Tibial nerve (tissue), 4 donors: ENCODE measurements at places on chromosomes 11 and 22. TPM values are rescaled to one million over a fixed set of nuclear protein-coding genes. Genes with fewer than 3 reads are reported as not detected.

IFITM1 gene
- 431 TPM for total RNA-seq

PITPNB gene
- 53.7 TPM for total RNA-seq

DGCR8 gene
- total RNA-seq = 28.4 TPM

ASRGL1 gene
- 16.7 TPM for total RNA-seq

MRGPRE gene
- not detected for total RNA-seq

OR8G1 gene
- total RNA-seq = not detected

CADM1 gene
- total RNA-seq = 35.4 TPM

KCTD14 gene
- 3.5 TPM for total RNA-seq

B4GALNT4 gene
- 9.8 TPM for total RNA-seq

NPAS4 gene
- not detected for total RNA-seq

FAM83F gene
- total RNA-seq = 8.2 TPM

CCDC15 gene
- total RNA-seq = 3.1 TPM

- no peak overlapping the region for H3K4me3 ChIP-seq
- H3K27ac ChIP-seq = no peak overlapping the region
- H3K36me3 ChIP-seq = no peaks in the 10 kb centered on the region
- no peaks in the 10 kb centered on the region for H3K27me3 ChIP-seq
- DNase-seq = no peak
Measured at GRCh38 chr11:59012398-59013265, 73.3 kb downstream of the GLYATL1 start.

- H3K27ac ChIP-seq = no peak overlapping the region
- no peak overlapping the region for H3K4me3 ChIP-seq
- H3K27me3 ChIP-seq = no peaks in the 10 kb centered on the region
- peak; percentile 47 for DNase-seq
Measured at GRCh38 chr11:71580057-71581003, 2.3 kb downstream of the KRTAP5-11 start.

- peaks cover 13% of the 10 kb centered on the region for H3K4me1 ChIP-seq
- no peak overlapping the region for H3K4me3 ChIP-seq
- H3K27me3 ChIP-seq = no peaks in the 10 kb centered on the region
- DNase-seq = no peak
- no peaks in the 10 kb centered on the region for H3K36me3 ChIP-seq
Measured at GRCh38 chr11:75498556-75499255, 27.0 kb downstream of the GDPD5 start.

GRCh38 chr11:68518191-68518590 lies 57.6 kb downstream of the PPP6R3 start:
- H3K27me3 ChIP-seq = no peaks in the 10 kb centered on the region
- no peaks in the 10 kb centered on the region for H3K4me1 ChIP-seq
- DNase-seq = no peak
- H3K27ac ChIP-seq = no peak overlapping the region
- no peaks in the 10 kb centered on the region for H3K36me3 ChIP-seq

DNA sequence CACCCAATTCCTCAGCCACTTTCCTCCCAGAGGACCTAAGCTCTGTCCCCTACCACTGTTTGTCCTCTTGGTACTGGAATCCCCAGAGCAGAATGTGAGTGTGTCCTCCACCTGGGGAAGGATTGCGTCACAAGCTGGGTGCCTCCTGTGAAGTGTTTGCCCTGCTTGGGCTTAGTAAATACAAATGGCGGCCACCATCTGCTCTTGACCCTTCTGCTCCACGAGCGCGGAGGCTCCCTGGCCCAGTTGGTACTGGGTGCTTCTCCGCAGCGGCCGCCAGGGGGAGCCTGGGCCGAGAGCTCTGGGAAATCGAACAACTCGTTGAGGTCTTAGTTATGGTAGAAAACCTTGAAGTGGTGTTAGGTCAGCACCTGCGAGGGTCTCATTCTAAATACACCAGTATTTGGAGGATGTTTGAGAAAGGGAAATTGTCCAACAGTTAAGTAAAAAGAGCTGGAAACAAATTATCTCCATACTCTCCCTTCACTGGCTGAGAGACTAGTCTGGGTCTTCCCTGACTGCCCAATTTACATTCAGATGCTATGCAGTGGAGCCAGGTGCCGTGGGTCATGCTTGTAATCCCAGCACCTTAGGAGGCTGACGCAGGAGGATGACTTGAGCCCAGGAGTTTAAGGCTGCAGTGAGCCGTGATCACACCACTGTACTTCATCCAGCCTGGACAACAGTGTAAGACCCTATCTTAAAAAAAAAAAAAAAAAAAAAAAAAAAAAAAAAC lies 74.6 kb upstream of the TEAD1 start:
- no peak overlapping the region for H3K27ac ChIP-seq
- no peaks in the 10 kb centered on the region for H3K36me3 ChIP-seq
- H3K4me3 ChIP-seq = no peak overlapping the region
- DNase-seq = no peak
- H3K4me1 ChIP-seq = no peaks in the 10 kb centered on the region
- no peaks in the 10 kb centered on the region for H3K27me3 ChIP-seq

GRCh38 chr11:48064306-48064705 lies 83.9 kb downstream of the PTPRJ start:
- H3K27me3 ChIP-seq = no peaks in the 10 kb centered on the region
- no peaks in the 10 kb centered on the region for H3K36me3 ChIP-seq
- DNase-seq = no peak
- no peak overlapping the region for H3K4me3 ChIP-seq
- peak overlapping the region; percentile 71 for H3K27ac ChIP-seq

DNA sequence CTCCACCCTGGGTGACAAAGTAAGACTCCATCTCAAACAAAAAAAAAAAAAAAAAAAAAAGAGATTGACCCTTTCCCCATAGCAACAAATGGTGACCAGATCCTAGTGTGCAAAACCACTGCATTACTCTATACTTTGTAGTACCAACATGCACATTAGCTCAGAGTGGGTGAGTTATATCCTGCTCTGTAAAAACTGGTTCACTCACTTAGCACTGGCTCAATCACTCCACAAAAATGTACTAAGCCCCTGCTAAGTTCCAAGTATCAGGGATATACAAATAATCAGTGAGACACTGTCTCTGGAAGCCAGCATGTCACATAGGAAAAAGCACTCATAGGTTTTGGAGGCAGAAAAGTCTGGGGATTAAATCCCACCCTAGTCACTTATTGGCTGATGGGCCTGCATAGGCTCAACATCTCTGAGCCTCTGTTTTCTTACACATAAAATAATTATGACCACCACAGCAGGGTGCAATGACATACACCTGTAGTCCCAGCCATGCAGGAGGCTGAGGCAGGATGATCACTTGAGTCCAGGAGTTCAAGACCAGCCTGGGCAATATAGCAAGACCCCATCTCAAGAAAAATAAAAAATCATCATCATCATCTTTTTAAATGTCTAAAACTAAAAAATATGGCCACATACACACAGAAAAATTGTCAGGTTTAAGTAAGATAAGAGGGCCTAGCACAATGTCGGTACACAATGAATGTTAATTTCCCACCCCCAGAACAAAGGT lies 11.9 kb downstream of the FAM168A start:
- H3K27ac ChIP-seq = no peak overlapping the region
- H3K36me3 ChIP-seq = no peaks in the 10 kb centered on the region

- DNase-seq = no peak
- H3K4me1 ChIP-seq = no peaks in the 10 kb centered on the region
- H3K27ac ChIP-seq = no peak overlapping the region
Measured at GRCh38 chr11:71298016-71298550, 45.7 kb upstream of the SHANK2 start.

- DNase-seq = no peak
- no peaks in the 10 kb centered on the region for H3K4me1 ChIP-seq
- no peaks in the 10 kb centered on the region for H3K27me3 ChIP-seq
- no peak within 1 kb of the TSS for H3K4me3 ChIP-seq
Measured at GRCh38 chr11:4697585-4697984, at the start of gene OR51E2. Gene OR51E2 (minus strand): TSS chr11:4697853. CDS start chr11:4682711, 15,142 bp downstream.

DNA sequence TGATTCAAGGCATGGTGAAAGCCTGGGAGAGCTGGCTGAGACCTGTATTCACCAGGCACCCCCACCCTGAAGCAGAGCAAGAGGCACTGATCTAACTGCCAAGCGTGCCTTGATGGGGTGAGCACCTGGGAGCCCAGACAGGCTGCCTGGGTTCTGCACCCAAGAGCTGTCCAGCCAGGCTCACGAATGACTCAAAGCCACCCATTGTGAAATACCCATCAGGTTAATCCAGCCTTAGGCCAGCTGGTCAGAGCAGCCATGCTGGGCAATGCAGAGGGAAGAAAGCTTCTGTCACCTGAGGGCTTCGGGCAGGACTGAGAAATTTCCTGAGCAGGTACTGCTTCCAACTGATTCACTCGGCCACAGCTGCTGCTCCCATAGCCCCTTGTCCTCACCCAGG lies 22.1 kb downstream of the THOC5 start:
- no peaks in the 10 kb centered on the region for H3K4me1 ChIP-seq
- DNase-seq = no peak
- H3K27ac ChIP-seq = no peak overlapping the region
- peaks cover 100% of the 10 kb centered on the region for H3K36me3 ChIP-seq

- no peak overlapping the region for H3K27ac ChIP-seq
- H3K4me1 ChIP-seq = peaks cover 8% of the 10 kb centered on the region
- H3K4me3 ChIP-seq = no peak overlapping the region
- H3K36me3 ChIP-seq = no peaks in the 10 kb centered on the region
Measured at GRCh38 chr11:120133216-120134105, 4.5 kb downstream of the TRIM29 start.

DNA sequence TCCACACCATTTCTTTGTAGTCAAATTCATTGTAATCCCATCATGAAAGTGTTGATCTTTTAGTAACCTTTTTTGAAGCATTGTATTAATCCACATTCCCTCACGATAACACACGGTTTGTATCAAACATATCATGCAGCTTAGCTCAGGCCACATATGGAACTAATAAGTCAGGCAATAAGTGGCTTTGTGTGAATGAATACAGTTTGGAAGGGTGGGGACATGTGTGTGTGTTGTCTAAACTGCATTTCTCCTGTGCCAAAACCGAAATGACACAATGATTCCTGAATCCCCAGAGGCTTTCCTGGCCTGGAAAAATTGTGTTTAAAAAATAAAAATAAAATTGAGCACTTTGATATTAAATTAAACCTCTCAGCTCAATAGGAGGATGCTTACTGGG lies 98.3 kb downstream of the WNT11 start:
- DNase-seq = no peak
- H3K36me3 ChIP-seq = no peaks in the 10 kb centered on the region
- no peak overlapping the region for H3K4me3 ChIP-seq
- no peak overlapping the region for H3K27ac ChIP-seq
- no peaks in the 10 kb centered on the region for H3K4me1 ChIP-seq
- no peaks in the 10 kb centered on the region for H3K27me3 ChIP-seq

DNA sequence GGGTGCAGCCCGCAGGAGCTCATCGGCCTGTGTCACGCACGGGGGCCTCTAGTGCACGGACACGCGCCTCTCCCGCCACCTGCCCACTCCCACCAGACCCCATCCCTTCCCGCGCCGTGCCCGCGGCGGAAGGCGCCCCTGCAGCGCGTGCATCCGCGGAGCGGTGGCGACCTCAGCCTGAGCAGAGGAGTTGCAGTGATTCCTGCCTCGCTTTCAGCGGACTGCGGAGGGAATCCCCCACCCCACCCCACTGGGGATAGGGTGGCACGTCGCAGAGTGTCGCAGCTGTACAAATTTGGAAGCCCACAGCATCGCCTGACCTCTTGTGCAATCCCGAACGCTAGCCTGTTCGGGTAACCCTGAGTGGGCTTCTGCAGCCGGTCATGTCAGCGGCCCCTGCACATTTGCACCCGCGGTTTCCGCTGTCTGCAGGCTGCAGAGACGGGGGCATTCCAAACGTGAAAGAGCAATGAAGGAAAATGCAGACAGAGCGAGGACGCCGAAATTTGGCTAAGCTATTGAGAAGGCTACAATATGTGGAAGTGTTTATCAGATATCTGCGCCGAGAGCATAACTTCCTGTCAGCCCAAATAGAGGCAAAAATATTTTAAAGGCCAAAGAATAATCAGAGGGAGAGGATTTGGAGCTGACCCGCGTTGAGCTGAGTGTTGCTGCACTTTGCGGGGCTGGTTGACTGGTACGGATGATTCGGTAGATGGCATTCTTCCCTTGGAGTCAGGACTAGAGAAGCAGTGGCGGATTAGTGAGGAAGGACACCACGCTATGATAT lies 617 bp upstream of the ARHGAP20 start:
- H3K27ac ChIP-seq = no peak overlapping the region
- no peaks in the 10 kb centered on the region for H3K36me3 ChIP-seq
- no peaks in the 10 kb centered on the region for H3K27me3 ChIP-seq
- peak overlapping the region; percentile 69 for H3K4me3 ChIP-seq

DNA sequence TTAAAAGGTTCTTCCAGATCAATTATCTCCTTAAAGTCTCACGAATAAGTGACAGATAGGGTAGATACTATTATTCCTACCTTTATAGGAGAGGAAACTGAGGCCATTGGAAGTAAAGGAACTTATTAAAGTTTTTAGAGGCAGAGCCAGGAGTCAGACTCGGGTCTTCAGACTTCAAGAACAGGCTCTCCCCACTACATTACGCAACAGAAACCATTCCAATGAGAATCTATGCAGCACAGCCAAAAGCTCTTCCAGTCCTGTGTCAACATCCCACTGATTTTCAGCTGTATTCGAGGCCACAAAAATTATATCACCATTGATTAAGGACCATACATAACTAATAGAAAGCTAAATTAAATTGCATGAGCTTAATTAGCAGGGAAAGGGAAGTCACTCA lies 77.4 kb downstream of the RELT start:
- H3K36me3 ChIP-seq = no peaks in the 10 kb centered on the region
- H3K27ac ChIP-seq = no peak overlapping the region
- DNase-seq = no peak
- H3K4me3 ChIP-seq = no peak overlapping the region
- no peaks in the 10 kb centered on the region for H3K27me3 ChIP-seq

DNA sequence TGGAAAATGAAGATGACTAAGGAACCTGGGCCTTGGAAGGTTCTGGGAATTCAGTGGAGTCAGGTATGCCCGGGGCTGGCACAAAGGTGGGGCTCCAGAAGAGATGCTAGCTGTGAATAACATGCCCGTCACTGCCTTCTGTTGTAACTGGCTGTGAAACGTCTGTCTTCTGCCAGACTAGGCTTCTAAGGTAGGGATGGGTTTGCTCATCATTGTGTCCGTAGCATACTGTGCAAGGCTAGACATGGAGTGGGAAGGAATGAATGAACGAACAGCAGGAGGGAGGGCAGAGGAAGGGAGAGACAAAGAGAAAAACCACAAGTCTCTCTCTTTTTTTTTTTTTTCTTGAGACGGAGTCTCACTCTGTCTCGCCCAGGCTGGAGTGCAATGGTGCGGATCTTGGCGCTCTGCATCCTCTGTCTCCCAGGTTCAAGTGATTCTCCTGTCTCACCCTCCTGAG lies 327.4 kb downstream of the MN1 start:
- DNase-seq = no peak
- no peaks in the 10 kb centered on the region for H3K27me3 ChIP-seq
- no peaks in the 10 kb centered on the region for H3K36me3 ChIP-seq
- H3K27ac ChIP-seq = no peak overlapping the region

DNA sequence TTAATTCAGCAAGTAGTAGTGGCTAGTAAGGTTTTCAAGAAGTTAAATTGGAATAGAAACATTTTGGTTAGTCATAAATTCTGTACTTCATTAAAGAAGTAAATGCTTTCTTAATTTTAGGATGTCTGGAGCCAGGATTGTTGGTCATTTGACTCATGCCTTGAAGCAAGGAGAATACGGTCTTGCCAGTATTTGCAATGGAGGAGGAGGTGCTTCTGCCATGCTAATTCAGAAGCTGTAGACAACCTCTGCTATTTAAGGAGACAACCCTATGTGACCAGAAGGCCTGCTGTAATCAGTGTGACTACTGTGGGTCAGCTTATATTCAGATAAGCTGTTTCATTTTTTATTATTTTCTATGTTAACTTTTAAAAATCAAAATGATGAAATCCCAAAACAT lies 25.8 kb downstream of the ACAT1 start:
- H3K27me3 ChIP-seq = no peaks in the 10 kb centered on the region
- H3K4me1 ChIP-seq = no peaks in the 10 kb centered on the region
- no peak overlapping the region for H3K4me3 ChIP-seq
- peaks cover 3% of the 10 kb centered on the region for H3K36me3 ChIP-seq
- no peak for DNase-seq

GRCh38 chr11:33877038-33877437 lies 14.8 kb downstream of the LMO2 start:
- no peak overlapping the region for H3K4me3 ChIP-seq
- H3K4me1 ChIP-seq = no peaks in the 10 kb centered on the region
- no peak overlapping the region for H3K27ac ChIP-seq
